ENCODE measurements at places on chromosomes 2 and 18.

DNA sequence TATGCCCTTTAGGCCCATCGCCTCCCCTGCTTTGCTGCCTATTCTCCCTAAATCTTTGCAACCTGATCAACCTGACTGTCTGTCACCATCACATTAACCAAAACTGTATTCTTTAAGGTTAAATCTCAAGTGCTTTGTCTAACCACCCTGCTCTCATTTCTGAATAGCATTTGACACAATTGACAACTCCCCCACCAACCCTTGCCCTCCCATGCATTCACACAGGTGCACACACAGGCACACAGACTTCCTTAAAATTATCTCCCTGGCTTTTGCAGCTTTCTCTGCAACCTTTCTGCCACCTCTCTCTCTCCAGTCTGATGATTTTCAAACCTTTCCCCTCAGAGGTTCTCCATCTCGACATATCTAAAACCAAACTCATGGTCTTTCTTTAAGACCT lies 64.6 kb upstream of the ST8SIA3 start:
- DNase-seq, result no peak

DNA sequence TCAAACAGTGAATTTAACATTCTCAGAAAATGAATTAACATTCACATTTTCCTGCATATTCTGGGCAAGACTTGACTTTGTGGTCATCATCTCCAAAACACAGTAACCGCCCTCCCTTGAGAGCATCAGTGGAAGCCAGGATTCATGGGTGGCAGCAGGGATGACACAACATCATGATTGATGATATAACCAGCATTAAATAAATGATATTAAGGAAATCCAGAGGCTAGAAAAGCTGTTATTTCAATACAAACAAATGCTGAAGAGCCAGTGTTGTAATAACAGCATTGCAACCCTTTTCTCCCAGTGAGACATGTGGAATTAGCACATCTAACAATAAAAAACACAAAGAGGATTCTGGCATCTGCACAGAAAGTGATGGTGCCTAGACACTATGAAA lies 41.1 kb downstream of the CDC42EP3 start:
- DNase-seq, result no peak

GRCh38 chr2:11998218-11998617 lies 251.8 kb downstream of the LPIN1 start:
- peak; percentile 53 for DNase-seq

GRCh38 chr18:55635439-55635838 lies 47.4 kb upstream of the TCF4 start:
- no peak for DNase-seq

DNA sequence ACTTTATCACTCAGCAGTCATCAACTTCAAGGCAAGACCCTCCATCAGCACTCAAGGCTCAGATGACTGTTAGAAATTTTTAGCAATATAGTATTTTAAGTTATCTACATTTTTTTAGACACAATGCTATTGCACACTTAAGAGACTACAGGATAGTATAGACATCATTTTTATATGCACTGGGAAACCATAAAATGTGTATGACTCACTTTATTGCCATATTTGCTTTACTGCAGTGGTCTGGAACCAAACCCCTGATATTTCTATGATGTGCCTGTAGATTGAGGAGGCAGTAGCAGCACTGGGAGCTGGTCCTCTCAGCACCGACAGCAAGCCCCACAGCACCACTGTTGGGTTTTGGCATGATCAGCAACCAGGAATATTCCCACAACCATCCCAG lies 264.8 kb upstream of the HNRNPA3 start:
- no peak for DNase-seq

- no peak for DNase-seq
Observed at GRCh38 chr2:233400961-233401360, 46.7 kb downstream of the DGKD start.

GRCh38 chr18:45628979-45629958 lies 14.0 kb downstream of the SLC14A2 start:
- DNase-seq, result peak; percentile 65

- DNase-seq, result no peak
Observed at GRCh38 chr2:11574176-11575046, 40.6 kb downstream of the GREB1 start.

DNA sequence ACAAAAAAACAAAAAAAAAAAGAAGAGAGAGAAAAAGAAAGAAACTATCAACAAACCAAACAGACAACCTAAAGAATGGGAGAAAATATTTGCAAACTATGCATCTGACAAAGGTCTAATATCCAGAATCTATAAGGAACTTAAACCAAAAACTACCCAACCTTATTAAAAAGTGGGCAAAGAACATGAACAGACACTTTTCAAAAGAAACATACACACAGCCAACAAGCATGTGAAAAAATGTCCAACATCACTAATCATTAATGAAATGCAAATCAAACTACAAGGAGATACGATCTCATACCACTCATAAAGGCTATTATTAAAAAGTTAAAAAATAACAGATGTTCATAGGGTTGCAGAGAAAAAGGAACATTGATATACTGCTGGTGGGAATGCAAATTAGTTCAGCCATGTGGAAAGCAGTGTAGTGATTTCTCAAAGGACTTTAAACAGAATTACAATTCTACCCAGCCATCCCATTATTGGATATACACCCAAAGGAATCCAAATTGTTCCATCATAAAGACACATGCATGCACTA lies 7.2 kb upstream of the POLE4 start:
- no peak for DNase-seq
